ENCODE measurements at places on chromosomes 12 and 14.

DNA sequence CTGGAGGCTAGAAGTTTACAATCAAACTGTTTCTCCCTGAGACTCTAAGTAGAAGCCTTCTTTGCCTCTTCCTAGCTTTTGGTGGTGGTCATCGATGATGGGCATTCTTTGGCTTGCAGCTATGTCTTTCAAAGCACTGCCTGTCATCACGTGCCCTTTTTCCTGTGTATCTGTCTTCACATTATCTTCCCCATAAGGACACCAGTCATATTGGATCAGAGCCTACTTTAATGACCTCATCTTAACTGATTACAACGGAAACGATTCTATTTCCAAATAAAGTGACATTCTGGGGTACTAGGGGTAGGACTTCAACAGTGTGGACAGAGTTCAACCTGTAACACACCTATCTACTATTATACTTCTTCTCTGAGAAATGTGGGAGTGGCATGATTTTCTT, 31.1 kb upstream of the IFNG-AS1 start:
- DNase-seq, result no peak

- no peak for DNase-seq
These were observed 21.6 kb downstream of the C12orf71 start for GRCh38 chr12:27060740-27061139.

DNA sequence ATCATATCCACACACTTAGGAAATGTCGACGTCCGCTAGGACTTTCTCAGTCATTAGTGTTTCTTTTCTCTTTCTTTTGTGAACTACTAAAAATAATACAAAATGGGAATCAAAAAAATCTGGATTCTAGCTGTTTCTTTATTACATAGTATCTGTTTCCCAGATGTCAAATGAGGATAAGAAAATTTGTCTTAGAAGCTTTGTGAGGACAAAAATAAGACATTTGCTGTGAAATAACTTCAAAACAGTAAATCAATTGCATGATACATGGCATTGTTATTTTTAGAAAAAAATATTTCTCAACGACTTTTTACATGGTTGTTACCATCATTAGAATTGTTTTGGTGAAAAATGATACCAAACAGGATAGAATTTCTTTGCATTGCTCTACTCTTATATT, 71.4 kb upstream of the IFNG-AS1 start:
- DNase-seq, result no peak

GRCh38 chr12:47981496-47982260, 18.3 kb downstream of the TMEM106C start:
- DNase-seq, result no peak

GRCh38 chr12:117118838-117119591, 19.8 kb upstream of the TESC start:
- no peak for DNase-seq

- DNase-seq, result no peak
These were observed 47.6 kb downstream of the MYBPC1 start for GRCh38 chr12:101642115-101643067.

DNA sequence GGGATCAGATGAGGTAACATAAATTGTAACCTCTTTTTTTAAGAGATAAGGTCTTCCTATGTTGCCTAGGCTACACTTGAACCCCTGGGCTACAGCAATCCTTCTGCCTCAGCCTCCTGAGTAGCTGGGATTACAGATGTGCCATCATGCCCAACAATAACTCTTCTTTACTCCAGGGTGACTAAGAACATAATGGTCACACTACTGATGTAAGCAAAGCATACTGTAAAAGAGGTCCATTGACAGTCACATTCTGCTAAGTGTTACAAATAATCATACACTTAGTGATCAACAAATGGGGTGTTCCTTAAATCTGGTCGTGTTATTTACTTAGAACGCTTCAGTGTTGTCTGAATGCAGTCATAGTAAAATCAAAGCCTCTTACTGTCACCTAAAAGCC, 68.9 kb downstream of the EPS8 start:
- DNase-seq, result no peak

GRCh38 chr14:65366802-65367565, 45.5 kb upstream of the FUT8 start:
- DNase-seq, result no peak

DNA sequence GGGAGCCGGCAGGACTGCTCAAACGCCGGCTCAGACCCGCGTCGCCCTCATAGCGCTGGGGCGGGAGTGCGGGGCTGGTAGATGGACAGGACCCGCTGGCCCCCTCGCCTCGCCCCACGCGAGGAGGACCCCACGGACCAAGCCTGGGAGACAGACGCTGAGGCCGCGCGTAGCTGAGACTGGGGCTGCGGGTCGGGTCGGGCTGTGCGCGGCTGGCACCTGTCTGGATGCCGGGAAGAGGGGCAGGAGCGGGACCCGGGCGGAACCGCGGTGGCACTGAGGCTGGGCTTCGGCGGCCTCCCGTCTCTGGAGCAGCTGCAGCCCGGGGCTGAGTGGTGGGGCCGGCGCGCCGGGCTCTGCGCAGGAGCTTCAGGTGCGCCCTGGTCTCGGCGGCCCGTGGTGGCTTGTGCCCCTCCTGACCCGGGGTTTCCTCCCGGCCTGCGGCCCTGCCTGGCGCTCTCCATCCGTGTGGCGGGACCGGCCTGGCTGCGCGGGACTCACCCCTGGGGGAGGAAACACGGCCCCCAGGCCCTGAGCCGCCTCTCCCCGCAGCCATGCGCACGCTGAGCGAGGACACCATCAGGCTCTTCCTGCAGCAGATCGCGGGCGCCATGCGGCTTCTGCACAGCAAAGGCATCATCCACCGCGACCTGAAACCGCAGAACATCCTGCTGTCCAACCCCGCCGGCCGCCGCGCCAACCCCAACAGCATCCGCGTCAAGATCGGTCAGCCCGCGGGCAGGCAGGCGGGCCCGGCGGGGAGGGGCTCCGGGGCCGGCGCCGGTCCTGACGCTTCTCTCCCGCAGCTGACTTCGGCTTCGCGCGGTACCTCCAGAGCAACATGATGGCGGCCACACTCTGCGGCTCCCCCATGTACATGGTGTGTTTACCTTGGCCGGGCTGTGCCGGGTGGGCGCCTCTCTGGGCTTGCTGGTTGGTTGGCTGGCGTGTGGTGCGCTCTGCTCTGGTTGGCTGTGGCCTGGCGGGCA, 14.0 kb downstream of the ULK1 start:
- no peak for DNase-seq

DNA sequence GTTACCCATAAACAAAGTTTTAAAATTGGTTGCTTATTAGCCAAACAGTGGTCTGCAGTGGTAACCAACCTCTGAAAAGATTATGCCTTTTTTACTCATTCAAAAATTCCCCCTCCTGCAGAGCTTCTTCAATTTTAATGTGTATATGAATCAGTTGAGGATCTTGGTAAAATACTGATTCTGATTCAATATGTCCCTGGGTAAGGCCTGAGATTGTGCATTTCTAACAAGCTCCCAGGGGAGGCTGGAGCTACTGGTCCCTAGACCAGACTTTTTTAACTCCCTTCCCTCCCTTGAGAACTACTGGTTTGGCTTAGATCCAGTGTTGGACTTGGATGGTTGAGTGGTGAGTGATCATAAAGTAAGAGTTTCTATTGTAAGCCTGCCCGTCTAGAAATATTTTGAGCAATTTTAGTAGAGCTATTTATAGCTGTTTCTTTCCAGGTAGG, 90.2 kb downstream of the FUT8 start:
- DNase-seq, result no peak

- DNase-seq, result no peak
These were observed 32.7 kb downstream of the CCDC175 start for GRCh38 chr14:59543873-59544272.

GRCh38 chr12:49939707-49940106, 10.8 kb upstream of the AQP2 start:
- DNase-seq, result no peak

- DNase-seq, result no peak
These were observed 85.3 kb downstream of the RFLNA start for GRCh38 chr12:124379938-124380754.

- DNase-seq, result no peak
These were observed 86.0 kb upstream of the ATF1 start for GRCh38 chr12:50677858-50678257.

GRCh38 chr14:104731320-104732294, 7.6 kb downstream of the ADSS1 start:
- DNase-seq, result no peak

GRCh38 chr12:132766380-132767085, 4.9 kb upstream of the ANKLE2 start:
- no peak for DNase-seq

DNA sequence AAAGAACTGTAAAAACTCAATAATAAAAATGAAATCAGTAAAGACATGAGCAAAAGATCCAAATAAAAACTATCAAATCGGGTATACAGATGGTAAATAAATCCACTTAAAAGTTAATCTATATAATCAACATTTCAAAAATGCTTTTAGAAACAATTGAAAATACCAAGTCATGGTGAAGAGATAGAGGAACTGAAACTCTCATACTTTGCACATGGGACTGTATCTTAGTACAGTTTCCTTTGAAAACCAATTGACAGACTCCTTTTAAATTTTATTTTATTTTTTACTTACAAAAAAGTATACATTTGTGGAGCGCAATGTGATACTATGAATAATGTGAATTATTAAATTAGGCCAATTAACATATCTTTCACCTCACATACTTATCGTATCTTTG, 98.6 kb upstream of the FAR2 start:
- no peak for DNase-seq

GRCh38 chr14:102605029-102605428, 12.6 kb downstream of the RCOR1 start:
- no peak for DNase-seq

- DNase-seq, result no peak
These were observed 92.8 kb downstream of the LRFN5 start for GRCh38 chr14:41699486-41699885.

GRCh38 chr14:39456702-39457250, 24.5 kb upstream of the FBXO33 start:
- DNase-seq, result no peak

DNA sequence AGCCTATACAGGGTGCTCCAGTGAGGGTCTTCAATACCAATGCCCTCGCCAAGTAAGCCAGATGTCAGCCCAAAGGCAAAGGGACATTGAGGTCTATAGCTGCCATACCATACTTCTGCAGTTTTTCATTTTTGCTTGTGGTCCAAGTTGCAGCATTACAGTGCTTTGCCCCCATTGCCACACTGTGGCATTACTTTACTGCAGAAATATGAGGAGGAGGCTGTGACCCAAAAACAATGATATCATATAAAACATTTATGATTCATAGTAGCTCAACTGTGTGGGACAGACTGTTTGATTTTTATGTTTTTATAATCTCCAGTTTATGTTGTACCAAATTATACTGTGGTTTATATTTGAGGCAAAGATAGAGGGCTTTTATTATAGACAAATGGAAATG, 64.1 kb downstream of the KIAA0586 start:
- DNase-seq, result no peak

All from CD4-positive, alpha-beta memory T cell (primary cell).